Heart left ventricle (tissue), 16 donors: ENCODE measurements at places on chromosomes 2 and 18. TPM values are rescaled to one million over a fixed set of nuclear protein-coding genes. Genes with fewer than 3 reads are reported as not detected.

GRCh38 chr2:203673933-203674332, 32.5 kb upstream of the CD28 start:
- DNase-seq = no peak

GRCh38 chr2:71001592-71001927, 6.9 kb upstream of the TEX261 start:
- no peak for DNase-seq

CGREF1 gene
- not detected for total RNA-seq

GRCh38 chr18:67862069-67862468, 345.5 kb upstream of the DSEL start:
- no peak for DNase-seq

DNA sequence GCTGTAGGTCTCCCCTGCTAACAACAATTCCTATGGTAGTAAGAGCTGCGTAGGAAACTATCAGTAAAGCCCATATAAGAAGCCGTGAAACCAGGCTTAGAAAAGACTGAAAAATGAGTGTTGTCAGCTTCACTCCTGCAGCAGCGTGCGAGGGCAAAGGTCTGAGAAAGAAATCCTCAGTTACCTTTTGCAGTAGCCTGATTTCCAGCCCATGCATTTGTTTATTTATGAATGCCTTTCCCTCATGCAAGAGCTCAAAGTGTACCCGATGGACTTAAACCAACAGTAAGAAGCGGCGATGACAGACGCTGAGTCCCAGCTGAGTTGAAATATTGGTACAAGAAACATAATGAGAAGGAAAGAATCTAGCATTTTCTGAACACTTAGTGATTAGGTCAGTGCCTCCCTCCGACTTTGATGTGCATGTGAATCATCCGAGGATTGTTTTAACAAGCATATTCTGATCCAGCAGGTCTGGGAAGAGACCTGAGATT, 15.0 kb upstream of the POLI start:
- DNase-seq = no peak

CCDC148 gene
- total RNA-seq = 0.75 TPM
